Activated CD8-positive, alpha-beta memory T cell treated with anti-CD3 and anti-CD28 coated beads for 1 hour (primary cell): ENCODE measurements at places on chromosomes 5 and 9.

DNA sequence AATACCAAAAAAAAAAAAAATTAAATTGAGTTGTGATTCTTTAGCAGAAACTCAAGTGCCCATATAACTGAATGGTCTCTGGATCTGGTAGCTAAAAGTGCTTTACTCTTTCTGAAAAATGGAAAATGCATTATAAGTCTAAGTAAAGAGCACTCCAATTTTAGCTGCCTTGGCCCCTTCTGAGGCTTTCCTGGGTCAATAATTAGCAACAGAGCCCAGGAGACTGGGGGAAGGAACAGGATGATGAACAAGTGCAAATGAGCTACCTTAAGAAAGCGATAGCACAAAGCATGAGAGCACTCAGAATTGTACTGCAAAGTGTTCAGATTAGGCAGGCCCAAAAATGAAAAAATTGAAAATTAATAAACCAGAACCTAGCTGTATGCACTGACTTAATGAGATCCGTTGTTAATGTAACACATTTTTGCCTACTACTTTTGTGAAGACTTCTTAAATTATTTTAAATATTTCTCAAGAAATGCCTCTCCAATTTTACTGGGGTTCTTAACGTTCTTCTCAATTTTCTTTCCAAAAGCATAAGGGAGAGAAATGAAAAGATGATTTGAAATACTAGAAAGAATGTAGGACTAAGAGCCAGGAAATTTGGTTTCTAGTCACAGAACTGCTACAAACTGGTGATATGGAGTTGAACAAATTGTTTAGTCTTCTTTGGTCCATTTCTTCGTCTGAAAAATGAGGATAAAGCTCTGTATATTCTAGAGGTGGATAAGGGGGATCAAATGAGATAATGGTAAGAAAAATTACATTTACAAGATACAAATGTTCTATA, 566.1 kb downstream of the PDE4D start:
- DNase-seq = no peak

DNA sequence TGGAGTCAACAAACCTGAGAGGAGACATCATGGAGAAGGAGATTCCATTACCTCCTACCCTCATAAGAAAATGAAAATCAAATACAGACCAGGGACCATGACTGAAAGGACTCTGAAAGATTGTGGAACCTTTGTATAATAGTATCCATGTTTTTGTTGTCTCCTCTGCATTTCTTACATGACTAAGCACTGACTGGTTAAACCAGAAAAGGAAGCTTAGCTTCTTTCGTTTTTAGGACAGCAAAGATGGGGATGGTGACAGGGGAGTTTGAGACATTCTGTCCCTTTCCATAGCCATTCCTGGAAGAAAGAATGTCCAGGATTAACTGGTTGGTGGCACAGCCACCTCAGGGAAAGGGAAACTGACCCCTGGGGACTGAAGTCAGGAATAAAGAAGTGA, 22.2 kb downstream of the ITGA1 start:
- no peak for DNase-seq

DNA sequence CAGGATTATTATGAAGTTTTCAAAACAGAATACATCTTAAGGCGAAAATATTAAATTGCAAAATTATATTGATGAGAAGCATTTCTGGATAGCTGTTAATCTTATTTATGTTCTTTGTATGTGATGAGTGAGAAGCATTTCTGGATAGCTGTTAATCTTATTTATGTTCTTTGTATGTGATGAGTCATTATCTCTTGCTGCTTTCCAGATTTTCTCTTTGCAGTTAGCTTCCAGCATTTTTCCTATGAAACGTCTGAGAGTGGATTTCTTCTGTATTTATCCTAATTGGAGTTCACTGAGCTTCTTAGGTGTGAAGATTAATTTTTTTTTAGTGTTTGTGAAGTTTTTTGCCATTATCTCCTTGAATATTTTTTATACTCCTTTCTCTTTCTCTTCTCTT, 8.2 kb downstream of the TMEM232 start:
- DNase-seq = no peak

GRCh38 chr9:126965077-126965476, 50.5 kb downstream of the RALGPS1 start:
- no peak for DNase-seq

- no peak for DNase-seq
Measured at GRCh38 chr9:127644943-127645342, 32.9 kb downstream of the STXBP1 start.

GRCh38 chr5:124847907-124848306, 101.5 kb upstream of the ZNF608 start:
- no peak for DNase-seq

- DNase-seq = no peak
Measured at GRCh38 chr9:19785230-19785629, 3.6 kb downstream of the SLC24A2 start.

- no peak for DNase-seq
Measured at GRCh38 chr5:174295702-174296436, 250.4 kb downstream of the NSG2 start.

DNA sequence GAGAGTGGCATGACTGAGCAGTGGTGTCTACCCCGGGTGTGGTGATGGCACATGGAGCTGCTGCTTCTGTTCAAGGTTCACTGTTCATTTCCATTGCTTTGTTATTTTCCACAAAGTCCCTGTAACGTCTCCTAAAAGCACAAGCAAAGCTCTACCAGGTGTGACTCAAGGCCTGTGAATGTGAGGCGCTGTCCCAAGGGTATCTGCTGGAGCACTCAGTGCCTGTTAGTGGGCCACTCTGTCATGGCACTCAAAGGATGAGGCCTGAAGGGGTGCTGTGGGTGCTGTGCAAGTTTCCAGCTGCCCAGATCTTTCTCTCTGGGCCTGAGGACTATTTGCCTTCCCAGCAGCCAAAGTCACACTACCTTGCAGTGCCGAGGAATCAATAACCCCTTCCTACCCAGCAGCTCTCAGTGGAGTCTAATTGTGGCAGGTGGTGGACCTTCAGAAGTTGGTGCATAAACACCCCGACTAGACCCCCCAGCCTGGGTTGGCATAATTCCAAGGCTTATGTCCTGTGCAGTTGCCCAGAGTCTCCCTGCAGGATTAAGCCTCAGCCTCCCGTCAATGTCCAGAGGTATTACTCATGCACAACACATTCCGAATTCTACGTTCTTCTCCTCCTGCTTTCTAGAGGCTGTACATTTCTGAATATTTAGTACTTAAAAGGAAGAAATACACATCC, 17.4 kb upstream of the PTCH1 start:
- no peak for DNase-seq
